ENCODE measurements at places on chromosomes 2 and 18.

DNA sequence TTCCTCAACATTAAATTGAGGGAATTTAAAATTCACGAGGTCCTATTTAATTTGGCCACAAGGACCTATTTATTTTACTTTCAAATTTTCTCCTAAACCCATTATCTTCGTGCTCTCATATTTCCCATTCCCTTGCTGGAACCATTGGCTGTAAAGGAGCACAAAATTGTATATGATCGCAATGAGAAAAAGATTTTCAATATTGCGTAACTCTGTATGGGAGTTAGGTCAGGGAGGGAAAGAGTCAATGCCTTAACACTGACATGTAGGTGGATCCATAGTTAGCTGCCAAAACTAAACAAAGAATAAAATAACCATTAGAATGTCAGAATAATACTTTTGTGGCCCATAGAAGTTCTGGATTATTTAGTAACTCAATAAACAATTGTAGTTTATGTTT lies 40.6 kb upstream of the ZC3H15 start:
- DNase-seq = no peak

GRCh38 chr2:19021100-19021476 lies 337.3 kb downstream of the OSR1 start:
- peak; percentile 89 for DNase-seq

- no peak for DNase-seq
These were observed 799 bp downstream of the CYTIP start for GRCh38 chr2:157443090-157443489.

- DNase-seq = no peak
These were observed 72.5 kb downstream of the GCA start for GRCh38 chr2:162416446-162416845.

- DNase-seq = no peak
These were observed 32.1 kb downstream of the ADRA2B start for GRCh38 chr2:96083989-96084857.

- no peak for DNase-seq
These were observed 17.2 kb upstream of the STPG4 start for GRCh38 chr2:47172156-47172921.

All from fibroblast of skin of abdomen (primary cell).